ENCODE measurements at places on chromosomes 2 and 18. TPM values are rescaled to one million over a fixed set of nuclear protein-coding genes. Genes with fewer than 3 reads are reported as not detected.

The SLC8A1 gene
- 4.5 TPM for total RNA-seq

DNA sequence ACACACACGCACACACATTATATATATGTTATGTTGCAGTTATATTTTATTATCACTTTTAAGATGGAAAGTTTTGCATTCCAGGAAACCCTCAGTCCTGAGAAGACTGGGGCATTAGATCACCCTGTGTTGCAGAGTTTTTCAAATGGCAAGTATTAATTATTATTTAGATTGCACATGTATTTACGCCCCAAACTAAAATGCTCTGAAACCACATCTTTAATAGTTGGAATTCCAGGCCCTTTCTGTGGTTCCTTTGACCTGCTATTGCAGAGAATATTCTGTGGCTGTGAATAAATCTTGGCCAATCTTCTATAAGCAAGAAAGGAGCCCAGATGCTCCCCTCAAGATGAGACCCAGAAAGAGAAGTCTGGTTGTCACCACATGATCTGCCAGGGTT lies 427.0 kb upstream of the TNP1 start:
- no peak for DNase-seq

- DNase-seq, result no peak
These were observed 106.2 kb downstream of the HDAC4 start for GRCh38 chr2:239294571-239295054.

DNA sequence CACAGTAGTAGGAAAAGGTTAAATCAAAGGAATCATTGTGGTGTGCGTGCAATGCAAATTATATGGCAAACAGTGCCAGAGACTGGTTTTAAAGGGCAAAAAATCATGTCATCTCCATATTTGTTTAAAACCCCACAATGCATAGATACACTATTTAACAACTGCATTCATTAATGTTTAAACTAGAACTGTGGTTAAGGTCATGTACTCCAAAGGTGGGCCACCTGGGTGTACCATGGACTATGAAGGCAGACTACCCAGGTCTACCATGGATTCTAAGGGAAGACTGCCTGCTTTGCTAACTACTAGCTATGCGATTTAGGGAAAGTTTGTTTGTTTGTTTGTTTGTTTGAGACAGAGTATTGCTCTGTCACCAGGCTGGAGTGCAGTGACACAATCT lies 356.3 kb downstream of the ZEB2 start:
- no peak for DNase-seq

The CGREF1 gene
- 45.2 TPM for total RNA-seq

GRCh38 chr18:24021505-24021904 lies 7.0 kb downstream of the TTC39C start:
- DNase-seq, result no peak

DNA sequence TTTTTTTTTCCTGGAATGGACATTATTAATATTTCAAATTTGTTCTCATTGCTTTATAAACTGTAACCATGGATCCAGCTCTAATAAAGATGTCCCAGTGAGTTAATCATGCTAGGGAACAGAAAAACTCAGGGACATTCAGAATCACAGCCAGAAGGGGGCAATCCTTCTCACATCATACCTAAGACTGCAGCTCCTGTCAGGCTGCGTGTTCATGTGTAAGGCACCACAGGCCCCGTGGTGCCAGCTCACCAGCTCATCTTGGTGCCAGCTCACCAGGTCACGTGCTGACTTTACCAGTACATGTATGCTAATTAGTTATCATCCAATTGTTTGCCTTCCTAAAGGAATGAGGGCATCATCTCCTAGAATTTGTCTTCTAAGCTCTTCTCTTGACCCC lies 84.7 kb upstream of the NEDD4L start:
- peak; percentile 49 for DNase-seq

DNA sequence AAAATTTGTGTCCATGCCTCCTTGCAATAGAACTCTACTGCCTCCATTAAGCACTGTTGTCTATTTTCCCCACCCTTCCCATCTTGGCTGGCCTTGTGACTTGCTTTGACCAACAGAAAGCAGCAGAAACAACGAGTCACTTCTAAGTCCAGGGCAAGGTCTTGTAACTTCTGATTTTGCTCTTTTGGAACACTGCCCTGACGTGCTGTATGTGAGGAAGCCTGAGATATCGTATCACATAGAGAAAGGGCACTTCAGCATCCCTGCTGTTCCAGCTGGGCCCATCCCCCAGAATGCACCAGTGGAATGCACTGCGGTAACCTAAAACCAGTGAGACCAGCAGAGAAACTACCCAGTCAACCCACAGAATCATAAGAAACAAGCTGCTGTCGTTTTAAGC lies 28.1 kb downstream of the NCKAP1 start:
- no peak for DNase-seq

GRCh38 chr2:2657121-2657962 lies 326.3 kb upstream of the MYT1L start:
- DNase-seq, result no peak

GRCh38 chr2:9630117-9630735 lies 571 bp downstream of the YWHAQ start:
- peak; percentile 64 for DNase-seq

The CCDC74A gene
- total RNA-seq, result 7.3 TPM

- no peak for DNase-seq
These were observed 118.7 kb upstream of the LRRTM4 start for GRCh38 chr2:77640924-77641323.

The CPLX4 gene
- not detected for total RNA-seq

GRCh38 chr2:239693761-239694415 lies 293.1 kb upstream of the HDAC4 start:
- DNase-seq, result no peak

- no peak for DNase-seq
These were observed 47.0 kb downstream of the STAT4 start for GRCh38 chr2:191103774-191104173.

The INPP5D gene
- 1.3 TPM for total RNA-seq

DNA sequence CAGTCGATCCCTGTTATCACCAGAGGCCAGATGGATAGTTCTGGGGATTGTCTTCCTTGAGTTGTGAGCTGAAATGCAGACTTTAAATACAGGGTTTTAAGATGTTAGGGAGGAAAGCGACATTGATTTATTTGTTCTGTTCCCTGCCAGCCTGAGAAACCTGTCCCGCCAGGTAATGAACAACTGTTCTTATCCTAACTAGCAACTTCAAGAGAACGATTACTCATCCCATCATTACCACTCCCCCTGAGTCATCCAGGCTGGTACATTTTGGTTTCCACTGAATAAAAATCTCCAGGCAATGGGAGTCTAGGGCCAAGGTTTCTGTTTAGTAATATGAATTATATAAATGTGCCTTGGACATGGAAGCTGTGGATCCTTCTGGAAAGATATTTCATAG lies 131.2 kb downstream of the LYPD6B start:
- no peak for DNase-seq

GRCh38 chr2:47719099-47719498 lies 63.8 kb upstream of the MSH6 start:
- DNase-seq, result no peak

The C2orf66 gene
- total RNA-seq, result 0.84 TPM

GRCh38 chr2:241092677-241093076 lies 9.4 kb downstream of the MTERF4 start:
- DNase-seq, result no peak

The SERPINB11 gene
- total RNA-seq, result 107 TPM

- no peak for DNase-seq
These were observed 18.9 kb upstream of the KLHL23 start for GRCh38 chr2:169714699-169715098.

The MAP4K4 gene
- 40.2 TPM for total RNA-seq

DNA sequence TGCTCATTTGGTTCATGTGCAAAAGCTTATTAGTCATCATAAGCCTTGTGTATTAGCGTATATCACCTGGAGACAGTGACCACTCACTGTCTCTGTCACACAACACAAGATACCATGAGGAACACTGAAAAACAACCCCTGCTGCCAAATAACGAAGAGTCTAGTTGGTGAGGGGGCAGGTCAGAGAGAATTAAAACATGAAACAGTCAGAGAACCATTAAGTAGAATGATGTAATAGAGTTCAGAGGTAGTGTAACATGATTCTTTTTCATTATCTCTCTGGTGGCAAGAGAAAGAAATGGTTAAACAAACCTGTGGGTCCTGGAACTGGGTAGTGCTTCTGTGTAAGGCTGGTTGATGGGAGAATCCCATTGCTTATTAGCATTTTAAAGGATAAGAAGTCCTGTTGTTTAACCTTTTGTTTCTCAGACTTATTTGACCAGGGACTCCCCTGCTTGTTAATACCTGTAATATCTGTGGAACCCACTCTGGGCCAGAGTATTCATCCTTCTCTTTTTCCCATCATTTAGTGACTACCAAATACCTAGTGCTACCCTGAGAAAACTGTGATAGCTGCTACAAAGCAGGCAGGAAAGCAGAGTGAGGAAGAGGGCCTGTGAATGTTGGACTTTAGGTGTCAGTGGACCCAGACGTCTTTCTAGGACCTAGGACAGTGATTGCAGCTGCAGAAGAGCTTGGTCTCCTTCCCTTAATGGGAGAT lies 38.0 kb downstream of the PTRHD1 start:
- DNase-seq, result no peak

DNA sequence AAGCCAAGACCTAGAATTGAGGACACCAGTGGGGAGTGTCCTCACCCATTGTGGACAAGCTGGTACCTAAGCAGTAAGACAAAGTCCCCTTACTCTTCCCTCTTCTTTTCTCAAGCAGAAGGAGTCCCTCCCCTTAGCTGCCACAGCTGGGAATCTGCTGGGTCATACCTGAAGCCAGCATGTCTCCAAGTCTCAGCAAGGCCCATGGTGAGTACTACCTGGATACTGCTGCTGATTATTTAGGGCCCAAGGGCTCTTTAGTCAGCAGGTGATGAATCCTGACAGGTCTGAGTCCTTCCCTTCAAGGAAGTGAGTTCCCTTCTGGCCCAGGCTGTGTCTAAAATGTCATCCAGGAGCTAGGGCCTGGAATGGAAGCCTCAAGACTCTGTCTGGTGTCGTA lies 198.6 kb upstream of the STK17B start:
- no peak for DNase-seq

The REEP1 gene
- total RNA-seq, result 0.55 TPM

DNA sequence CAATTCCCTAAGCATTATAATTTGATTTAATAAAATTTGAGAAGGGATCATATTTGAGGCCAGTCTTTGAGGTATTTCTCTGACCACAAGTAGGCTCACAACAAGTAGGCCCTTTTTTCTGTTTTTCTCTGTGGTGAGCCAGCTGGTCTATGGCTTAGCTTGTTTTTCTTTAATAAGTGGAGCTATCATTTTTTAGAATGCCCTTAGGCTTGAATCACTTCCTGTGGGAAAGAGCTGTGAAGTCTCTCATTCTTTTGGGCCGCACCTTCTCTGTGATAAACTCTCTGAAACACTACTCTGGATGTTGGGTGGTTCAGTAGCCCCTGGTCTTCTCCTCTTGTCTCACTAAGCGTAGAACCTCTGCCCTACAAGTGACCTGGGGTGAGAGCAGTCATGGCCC lies 235.9 kb downstream of the SUCLG1 start:
- no peak for DNase-seq

GRCh38 chr2:45578056-45578843 lies 32.8 kb downstream of the SRBD1 start:
- peak; percentile 31 for DNase-seq

The DES gene
- total RNA-seq, result 0.38 TPM

DNA sequence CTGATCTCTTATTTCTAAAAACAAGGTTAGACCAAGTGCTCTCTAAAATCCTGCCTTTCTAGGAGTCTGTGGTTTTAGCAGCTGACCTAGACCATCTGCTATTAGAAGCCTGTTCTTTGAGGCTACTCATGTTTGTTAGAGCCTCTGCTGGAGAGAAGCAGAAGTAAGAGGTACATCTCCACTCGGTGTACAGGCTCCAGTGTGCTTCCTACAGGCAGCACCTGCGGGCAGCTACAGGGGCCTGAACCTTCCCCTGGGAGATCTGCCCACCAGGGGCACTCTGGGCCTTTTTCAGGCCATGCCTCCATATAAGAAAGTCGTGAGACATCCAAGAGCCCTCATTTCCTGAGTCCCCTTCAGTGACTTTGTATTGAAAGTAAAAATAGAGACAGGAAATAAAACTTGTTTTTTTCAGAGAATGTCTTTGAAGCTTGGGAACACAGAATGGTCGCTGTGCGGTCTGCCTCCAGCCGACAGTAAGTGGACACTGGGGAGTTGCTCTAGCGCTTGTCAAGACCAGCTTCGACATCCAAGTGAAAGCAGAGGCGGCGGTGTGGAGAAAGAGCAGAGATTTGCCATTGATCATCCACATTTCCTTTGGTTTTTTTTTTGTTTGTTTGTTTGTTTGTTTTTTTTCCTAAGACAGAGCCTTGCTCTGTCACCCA lies 31.7 kb downstream of the ONECUT2 start:
- no peak for DNase-seq

DNA sequence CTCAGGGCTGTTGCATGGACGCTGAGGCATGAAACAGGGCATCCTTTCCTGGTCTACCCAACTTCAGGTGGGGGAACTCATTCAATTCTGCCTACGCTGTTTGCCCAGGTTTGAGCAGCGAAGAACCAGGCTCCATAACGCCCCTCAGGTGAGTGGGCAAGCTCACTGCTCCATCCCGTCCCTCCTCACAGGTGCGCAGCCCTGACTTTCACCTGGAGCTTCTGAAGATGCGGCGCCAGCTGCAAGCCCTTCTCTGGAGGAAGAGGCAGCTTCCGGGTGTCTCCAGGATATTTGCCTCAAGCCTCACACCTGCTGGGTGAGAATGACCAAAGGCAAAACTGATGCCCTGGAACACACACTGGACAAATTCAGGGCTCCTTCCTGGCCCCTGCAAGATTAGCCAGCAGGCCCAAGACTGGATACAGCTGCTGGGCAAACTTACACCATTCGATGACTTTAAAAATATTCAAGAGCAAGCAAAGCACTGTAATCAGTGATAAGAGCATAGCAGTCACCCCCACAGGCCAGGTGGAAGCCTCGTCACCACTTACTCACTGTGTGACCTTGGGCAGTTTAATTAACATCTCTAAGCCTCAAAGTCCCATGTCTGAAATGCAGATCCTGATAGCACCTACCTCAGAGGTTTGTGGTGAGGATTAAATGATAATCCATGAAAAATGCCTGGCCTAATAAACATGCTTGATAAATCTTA lies 97.7 kb downstream of the GYPC start:
- no peak for DNase-seq

- peak; percentile 54 for DNase-seq
These were observed 2.5 kb downstream of the HTRA2 start for GRCh38 chr2:74532222-74532621.

DNA sequence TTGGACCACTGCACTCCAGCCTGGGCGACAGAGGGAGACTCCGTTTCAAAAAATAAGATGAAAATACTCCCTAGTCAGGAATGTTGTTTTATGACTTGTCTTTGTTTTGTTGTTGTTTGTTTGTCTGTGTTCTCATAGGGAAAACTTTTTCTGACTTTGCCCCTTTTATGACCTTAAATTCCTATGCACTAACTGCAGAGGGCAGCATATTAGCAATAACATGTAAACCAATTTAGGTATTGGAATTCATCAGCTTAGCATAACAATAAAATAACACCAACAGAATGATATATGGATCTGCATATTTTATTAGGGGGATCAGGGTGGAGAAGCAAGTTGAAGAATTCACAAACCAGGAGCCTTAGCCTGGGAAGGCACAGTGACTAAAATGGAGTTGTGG lies 631.5 kb downstream of the SUCLG1 start:
- DNase-seq, result no peak

GRCh38 chr2:205937211-205937610 lies 148.8 kb downstream of the INO80D start:
- no peak for DNase-seq

Data from NCI-H460 (cell line).